ENCODE measurements at places on chromosomes 2 and 18.
A peak's percentile ranks its signal among the peaks of the same experiment; 100 is the strongest.

- no peak for DNase-seq
Observed at GRCh38 chr2:137937778-137938177, 26.5 kb upstream of the HNMT start.

DNA sequence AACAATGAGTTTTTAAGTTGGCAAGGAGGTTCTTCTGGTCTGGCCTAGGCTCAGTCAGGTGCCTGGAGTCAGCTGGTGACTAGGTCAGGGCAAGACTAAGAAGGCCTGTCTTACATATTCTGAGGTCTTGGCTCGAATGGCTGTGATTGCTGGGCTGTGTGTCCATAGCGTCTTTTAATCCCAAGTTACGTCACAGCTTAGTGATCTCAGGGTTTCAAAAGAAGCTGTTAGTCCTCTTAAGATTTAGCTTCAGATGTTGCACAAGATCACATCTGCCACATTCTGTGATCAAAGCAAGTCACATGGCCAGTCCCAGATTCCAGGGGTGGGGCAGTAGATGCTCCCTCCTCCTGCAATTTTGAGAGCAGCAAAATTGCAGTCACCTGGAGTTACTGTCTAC is 61.3 kb downstream of the PKP4 start:
- no peak for DNase-seq

- no peak for DNase-seq
Observed at GRCh38 chr2:95669441-95669991, 77.7 kb downstream of the TRIM43 start.

DNA sequence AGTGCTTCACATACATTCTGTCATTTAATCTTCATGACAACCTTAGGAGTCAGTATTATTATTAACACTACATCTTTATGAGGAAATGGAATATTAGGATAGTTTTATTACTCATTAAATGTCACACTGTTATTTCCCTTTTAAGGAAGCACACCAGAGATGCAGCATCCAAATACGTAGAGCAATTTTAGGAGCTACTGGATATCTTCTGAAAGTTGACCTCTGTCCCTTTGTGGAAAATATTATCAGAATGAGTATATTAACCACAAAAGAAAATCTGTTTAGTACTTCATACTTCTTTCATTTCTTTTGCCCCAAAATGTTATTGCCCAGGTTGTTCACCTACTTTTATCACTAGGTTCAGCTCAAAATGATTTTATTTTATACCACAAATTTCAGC is 72.9 kb upstream of the APCDD1 start:
- no peak for DNase-seq

DNA sequence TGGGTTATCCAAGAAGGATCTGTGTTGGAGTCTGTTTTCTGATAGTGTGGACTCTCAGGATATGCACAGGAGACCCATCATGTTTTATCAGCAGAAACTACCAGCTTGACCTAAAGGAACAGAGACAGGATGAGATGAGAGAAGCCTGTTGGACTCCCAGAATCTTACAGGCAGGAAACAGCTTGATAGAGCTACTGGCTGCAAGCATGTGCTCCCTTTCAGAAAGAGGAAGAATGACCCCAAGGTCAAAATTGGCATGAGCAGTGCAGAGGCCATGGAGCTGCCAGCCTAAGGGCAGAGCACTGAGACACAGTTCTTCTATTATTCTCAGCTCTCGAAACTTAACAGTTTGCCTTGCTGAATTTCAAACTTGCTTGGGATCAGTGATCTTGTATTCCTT is 135.2 kb upstream of the NFATC1 start:
- no peak for DNase-seq

GRCh38 chr2:190947711-190948251 is 66.2 kb downstream of the STAT1 start:
- no peak for DNase-seq

DNA sequence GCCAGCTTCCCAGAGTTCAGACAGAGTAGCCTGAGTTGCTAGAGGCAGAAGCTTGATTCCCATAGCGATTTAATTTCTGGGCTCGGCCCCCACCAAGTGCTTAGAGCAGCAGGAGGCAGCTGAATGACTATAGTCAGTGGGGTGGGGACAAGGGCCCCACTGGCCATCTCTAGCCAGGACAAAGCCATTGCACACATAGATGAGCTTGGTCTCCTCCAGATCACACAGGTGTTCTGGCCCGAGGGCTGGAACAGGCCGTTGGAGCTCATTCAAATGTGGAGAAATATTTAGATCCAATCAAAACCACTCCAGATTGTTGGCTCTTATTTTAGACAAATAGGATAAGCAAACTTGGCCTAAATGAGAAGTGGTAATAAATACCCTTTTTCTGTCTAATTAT is 287.3 kb upstream of the NCKAP5 start:
- no peak for DNase-seq

DNA sequence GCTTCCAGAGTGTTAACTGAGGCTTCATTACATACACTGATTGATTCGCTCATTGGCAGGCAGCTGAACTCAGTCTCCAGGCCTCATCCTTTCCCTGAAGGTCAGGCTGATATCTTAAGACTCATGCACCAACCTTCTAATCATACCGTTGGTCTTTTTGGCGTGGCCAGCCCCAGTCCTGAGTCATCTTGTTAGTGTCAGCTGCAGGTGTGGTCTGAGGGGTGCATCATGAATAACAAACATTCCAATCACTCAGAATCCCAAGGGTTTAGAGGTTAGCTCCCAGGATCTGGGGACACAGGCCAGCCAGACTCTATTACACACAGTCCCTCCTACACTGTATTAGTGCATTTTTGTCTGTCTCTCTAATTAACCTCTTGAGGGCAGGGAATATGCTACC is 271.5 kb downstream of the HRH4 start:
- no peak for DNase-seq

- no peak for DNase-seq
Observed at GRCh38 chr2:102376052-102376591, 20.5 kb downstream of the IL18R1 start.

GRCh38 chr2:86628091-86628522 is 4.4 kb upstream of the RNF103 start:
- DNase-seq, result no peak

DNA sequence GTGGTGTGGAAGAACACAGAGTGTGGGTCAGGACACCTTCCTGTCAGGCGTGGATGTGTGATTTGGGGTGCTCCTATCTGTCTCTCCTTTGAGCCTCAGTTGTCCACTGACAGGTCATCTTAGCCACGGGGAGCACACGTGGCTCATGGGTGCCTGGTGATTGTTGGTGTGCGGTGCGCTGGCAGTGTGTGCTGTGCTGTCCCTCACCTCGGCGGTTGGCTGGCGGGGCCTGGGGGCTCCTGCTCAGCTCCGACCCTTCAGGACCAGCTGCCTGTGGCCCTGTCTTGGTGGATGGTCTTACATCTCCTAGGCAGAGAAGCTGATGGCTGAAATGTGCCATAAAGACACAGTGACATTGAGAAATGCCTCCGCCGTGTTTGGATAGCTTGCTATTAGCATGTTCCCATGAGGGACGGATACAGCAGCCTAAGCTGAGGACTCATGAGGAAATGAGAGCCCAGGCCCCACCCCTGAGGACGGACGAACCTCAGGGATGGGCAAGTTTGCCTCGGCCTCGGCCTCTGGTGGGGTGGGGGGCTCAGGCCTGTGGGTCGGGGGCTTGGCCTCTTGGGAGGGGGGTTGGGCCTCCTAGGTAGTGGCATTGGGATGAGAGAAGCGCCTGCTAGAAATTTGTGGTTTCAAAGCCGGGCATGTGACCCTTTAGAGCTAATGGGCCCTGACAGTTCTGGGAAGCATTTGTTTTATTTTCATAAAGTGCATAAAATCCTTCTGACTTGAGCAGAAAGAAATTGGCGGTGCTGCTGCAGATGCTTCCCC is 20.3 kb upstream of the ASB1 start:
- DNase-seq, result no peak

- no peak for DNase-seq
Observed at GRCh38 chr2:95569170-95569569, 22.6 kb upstream of the TRIM43 start.

- no peak for DNase-seq
Observed at GRCh38 chr2:32824070-32824809, 122.5 kb upstream of the LTBP1 start.

DNA sequence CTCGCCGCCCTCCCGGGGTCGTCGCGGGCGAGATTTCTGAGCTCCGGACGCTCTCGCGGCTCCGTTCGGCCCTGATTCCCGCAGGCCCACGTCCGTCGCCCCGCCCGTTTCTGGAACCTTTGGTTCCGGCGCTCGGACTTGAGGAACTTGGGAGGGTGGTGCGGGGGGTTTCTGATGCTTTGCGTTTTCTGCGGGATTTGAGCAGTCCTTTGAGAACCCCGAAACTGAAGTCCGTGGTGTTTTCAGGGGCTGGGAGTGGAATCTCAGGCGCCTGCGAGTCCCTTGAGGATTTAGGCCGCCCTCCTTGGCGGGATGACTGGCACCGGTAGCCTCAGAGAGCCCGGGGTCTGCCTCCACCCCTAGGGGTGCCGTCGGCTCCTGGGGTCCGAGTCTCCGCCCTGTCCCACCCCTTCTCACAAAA is 336 bp downstream of the THNSL2 start:
- DNase-seq, result peak; percentile 11

- no peak for DNase-seq
Observed at GRCh38 chr18:10488017-10488416, 33.6 kb downstream of the APCDD1 start.

DNA sequence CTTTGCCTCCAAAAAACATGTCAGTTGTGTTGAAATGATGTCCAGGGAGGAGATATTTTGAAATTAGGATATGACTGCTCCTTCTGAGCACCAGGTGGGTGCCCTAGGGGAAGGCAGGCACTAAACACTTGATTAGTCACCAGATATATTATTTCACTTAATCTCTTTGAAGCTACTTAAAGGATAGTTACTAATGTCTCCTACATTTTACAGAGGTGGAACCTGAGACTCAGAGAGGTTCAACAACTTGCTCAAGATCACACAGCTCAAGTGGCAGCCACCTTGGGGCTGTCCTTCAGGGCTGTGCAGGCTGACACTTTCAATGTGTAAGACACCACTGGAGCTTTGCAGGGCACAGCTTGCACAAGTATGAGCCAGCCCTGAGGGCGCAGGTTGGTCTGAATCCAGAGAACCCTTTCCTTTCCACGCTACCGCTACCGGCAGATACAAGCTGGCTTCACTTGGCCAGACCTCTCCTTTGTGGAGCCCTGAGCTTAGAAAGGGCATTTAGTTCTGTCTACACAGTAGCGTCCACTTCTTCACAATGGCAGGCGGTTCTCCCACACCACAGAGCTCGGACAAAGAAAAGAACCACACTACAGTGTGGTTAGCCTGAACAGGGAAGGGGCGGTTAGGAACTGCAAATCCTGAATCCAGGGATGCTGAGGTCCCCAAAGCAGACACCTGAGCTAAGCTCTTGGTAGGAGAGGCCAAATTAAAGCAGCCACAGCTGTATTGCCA is 16.4 kb downstream of the ALPK2 start:
- DNase-seq, result no peak

DNA sequence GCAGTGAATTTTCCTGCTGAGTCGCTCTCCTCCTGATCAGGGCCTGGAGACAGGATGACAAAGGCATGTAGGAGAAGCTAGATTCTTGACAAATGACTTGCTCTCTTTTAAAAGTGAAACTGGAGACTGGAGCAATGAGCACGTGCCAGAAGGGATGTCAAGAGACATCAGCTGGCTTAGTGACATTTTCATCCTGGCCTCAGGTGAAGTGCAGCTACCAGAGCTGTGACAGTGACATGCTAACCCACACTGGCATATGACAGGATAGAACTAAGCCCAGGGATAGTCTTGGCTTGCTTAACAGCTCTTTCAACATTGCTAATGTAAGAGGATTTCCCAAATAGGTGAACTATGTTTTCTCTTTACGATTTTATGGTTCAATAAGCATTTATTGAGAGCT is 757.5 kb upstream of the DDX18 start:
- no peak for DNase-seq

DNA sequence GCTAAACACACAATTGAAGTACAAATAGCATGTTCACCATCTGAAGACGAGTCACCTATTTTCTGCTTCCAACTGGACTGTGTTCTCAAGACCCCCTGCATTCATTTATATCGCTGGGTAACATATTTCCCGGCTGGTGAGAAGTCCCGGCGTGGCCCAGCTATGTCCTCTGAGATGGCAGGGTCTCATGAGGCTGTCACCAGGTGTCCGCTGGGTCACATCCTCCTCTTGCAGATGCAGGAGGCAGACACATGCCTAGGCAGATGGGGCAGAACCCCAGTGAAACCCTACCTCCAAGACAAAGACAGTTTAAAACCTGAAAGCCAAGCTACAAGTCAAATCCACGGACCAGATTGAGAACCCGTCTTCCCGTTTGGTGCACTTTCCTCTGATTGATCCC is 36.8 kb upstream of the UBE2F start:
- no peak for DNase-seq

GRCh38 chr2:2226326-2226725 is 104.7 kb downstream of the MYT1L start:
- DNase-seq, result no peak

- DNase-seq, result no peak
Observed at GRCh38 chr2:20177556-20178248, 47.2 kb downstream of the SDC1 start.

- DNase-seq, result no peak
Observed at GRCh38 chr18:12417687-12418086, 10.0 kb downstream of the PRELID3A start.

DNA sequence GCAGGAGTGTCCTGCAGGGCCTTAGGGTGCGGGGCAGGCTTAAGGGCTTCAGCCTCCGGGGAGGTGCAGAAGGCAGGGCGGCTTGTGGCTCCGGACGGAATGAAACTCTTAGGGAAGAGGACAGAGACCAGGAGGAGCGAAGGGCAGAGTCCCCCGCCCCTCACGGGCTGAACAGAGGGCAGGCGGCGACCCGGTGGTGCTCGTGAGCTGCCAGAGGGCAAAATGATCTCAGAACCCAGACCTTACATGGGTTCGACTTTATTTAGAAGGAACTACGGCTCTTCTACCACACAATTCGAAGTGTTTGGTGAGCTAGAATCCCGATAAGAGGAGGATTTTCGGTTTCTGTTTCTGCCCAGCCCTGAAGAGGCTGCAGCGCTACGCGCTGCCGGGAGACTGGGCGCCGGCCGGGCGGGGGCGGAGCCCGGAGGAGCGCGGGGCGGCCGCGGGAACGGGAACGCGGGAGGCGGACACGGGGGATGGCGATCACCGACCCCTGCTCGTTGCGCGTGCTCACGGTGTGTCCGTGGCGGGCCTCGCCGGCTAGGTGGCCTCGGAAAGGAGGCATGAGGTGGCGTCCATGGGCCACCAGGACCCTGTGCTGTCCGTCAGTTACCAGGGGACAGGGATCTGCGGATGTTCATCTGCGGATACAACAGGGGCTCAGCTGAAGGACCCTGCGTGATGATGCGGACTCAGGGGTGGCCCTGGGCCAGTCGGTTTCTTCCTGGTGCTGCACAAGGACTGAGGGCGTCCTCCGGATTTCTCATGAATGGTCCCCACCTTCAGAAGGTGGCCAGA is 4.2 kb upstream of the SP100 start:
- peak; percentile 73 for DNase-seq

GRCh38 chr2:67510745-67511144 is 113.6 kb downstream of the ETAA1 start:
- DNase-seq, result no peak
